ENCODE measurements at places on chromosomes 5 and 9.

GRCh38 chr9:109192732-109193361 is 25.8 kb upstream of the FRRS1L start:
- DNase-seq: no peak

DNA sequence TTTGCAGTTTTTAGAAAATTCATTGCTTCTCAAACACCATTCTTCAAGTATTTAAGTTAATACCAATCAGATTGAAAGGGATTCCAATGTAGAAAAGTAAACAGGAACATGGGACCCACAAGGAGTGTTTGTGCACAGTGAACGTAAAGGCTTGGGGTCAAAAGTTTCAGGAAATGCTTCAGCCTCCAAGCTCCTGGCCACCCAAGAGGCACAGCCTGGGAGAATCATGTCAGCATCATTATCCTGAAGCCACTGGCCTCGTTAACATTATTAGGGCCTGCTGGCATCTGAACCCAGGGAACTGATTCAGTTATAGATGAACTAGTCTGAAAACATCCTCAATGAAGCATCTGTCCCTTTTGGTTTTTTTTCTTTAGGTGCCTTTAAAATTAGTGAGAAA is 122.9 kb downstream of the NXNL2 start:
- no peak for DNase-seq

GRCh38 chr9:137136261-137136880 is 2.6 kb upstream of the GRIN1 start:
- DNase-seq: no peak

- DNase-seq: peak; percentile 72
Observed at GRCh38 chr5:178432421-178433272, 157.5 kb downstream of the COL23A1 start.

DNA sequence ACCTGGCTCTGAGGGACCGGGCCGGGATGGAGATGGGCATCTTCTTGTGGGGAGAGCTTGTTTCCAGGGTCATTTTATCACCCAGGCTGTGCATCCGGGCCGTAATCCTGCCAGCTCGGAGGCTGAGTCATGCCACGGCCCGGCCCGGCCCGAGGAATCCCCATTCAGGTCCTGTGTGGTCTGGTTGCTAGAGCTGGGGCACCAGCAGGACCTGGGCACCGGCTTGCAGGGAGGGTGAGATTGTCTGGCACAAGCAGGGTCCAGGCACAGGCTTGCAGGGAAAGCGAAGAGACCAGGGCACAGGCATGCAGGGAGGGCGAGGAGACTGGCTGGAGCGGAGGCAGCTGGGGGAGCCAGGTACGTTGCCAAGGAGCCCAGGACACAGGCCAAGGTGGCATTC is 106.8 kb downstream of the RXRA start:
- DNase-seq: no peak

- DNase-seq: no peak
Observed at GRCh38 chr9:6348766-6349165, 20.6 kb downstream of the TPD52L3 start.

DNA sequence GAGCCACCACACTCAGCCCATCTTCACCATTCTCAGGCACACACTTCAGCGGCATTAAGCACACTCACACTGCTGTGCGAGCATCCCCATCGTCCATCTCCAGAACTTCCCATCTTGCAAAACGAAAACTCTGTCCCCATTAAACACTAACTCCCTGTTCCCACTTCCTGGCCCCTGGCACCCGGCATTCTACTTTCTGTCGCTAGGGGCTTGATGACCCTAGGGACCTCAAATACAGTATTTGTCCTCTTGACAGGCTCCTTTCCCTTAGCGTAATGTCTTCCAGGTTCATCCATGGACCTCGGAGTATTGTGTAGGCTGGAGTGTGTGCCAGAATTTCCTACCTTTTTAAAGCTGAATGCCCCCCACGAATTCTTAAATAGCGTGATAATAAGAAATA is 14.7 kb upstream of the UBAC1 start:
- no peak for DNase-seq

- DNase-seq: no peak
Observed at GRCh38 chr5:144108131-144108530, 62.3 kb downstream of the YIPF5 start.

DNA sequence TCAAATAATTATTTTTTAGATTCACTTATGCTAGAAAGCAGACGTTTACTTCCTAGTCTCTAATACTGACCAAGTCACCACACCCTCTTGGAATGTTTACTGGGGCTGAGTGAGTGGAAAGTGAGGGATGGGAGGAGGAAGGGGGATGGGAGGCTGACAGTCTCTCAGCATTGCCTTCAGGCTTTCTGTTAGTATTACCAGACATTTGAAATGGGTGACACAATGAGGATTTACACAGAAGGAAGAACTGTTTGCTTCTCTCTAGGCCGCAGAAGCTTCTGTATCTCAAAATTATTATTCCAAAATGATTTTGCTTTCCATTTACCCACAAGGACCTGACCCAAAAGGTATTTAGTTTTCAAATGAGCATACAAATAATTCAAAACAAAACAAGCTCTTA is 232.8 kb upstream of the ZNF608 start:
- DNase-seq: no peak

- peak; percentile 92 for DNase-seq
Observed at GRCh38 chr5:88883059-88883835, at the start of gene MEF2C. MEF2C (minus strand) TSS chr5:88883184; CDS start chr5:88823788, 59,396 bp downstream.

- no peak for DNase-seq
Observed at GRCh38 chr9:96338299-96338698, 36.3 kb upstream of the HSD17B3 start.
